LHCN-M2 (cell line): ENCODE measurements at places on chromosomes 6 and 20. TPM values are rescaled to one million over a fixed set of nuclear protein-coding genes. Genes with fewer than 3 reads are reported as not detected.

DNA sequence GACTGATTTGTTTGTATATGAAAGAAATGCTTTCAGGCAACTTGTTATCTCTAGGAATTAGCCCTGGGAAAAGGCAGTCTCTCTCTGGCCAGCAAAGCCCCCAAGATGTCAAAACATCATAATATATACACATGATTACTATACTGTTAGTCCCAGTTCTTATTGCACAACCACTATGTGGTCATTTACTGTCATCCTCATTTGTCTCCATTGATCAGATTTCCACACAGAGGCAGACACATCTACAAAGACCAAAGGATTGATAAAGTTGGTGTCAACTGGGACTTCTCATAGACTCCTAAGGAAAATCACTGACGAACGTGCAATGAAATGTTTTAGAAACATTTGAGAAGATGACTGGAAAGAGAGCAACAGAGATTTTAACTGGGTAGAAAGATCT, 71.9 kb upstream of the POPDC3 start:
- DNase-seq, result no peak

- DNase-seq, result peak; percentile 94
These were observed 336.8 kb downstream of the RFPL4B start for GRCh38 chr6:112683926-112684325.

DNA sequence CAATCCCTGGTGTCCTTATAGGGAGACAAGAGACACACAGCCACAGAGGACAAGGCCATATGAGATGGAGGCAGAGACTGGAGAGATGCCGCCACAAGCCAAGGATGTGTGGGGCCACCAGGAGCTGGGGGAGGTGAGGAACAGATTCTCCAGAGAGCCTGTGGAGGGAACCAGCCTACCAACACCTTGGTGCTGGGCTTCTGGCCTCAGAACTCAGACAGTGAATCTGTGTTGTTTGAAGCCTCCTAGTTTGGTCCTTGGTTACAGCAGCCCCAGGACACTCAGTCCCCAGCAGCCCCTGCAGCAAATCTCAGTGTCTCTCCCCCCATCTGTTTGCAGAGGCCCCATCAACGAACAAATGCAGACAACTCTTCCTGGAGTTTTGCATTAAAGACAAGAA, 73.2 kb upstream of the BHLHE23 start:
- DNase-seq, result no peak

OR2H2 gene
- not detected in 2 replicates for total RNA-seq

PRSS35 gene
- total RNA-seq, result 0.40 TPM in 1 of 2 replicates, not detected in the other
